ENCODE measurements at places on chromosomes 3 and 15.

- DNase-seq = no peak
Observed at GRCh38 chr3:99877031-99877579, 59.4 kb downstream of the CMSS1 start.

DNA sequence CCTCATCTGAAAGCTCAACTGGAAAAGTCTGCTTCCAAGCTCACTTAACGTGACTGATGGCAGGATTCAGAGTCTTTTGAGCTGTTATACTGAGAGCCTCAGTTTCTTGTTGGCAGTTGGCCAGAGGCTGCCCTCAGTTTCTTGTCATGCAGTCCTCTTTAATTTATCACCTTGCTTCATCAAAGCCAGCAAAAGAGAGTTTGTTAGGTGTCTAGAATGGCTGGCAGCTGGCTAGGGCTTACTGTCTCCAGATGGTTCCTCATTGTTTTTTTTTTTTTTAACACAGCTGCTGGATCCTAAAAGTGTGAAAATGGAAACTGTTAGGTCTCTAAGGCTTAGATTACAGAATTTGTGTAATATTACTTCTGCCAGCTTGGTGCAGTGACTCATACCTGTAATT, 310.6 kb downstream of the PDCD6IP start:
- no peak for DNase-seq

DNA sequence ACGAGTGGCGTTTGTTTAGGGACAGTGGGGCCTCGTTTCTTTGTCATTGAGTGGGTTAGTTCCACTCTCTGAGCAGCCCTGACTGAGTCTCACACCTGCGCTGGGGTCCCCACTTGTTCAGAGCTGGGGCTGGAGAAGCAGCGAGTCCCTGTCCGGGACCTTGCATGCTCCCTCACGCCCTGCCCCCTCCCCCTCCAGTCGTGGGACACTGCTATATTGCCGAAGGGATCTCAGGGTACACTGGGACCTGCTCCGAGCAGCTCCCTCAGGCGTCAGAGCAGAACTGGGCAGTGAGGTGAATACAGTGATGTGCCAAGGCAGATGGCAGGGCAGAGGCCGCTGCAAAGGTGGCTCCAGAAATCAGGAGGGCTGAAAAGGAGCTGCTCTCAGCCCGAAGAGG, 59.9 kb upstream of the KLF13 start:
- DNase-seq = no peak

DNA sequence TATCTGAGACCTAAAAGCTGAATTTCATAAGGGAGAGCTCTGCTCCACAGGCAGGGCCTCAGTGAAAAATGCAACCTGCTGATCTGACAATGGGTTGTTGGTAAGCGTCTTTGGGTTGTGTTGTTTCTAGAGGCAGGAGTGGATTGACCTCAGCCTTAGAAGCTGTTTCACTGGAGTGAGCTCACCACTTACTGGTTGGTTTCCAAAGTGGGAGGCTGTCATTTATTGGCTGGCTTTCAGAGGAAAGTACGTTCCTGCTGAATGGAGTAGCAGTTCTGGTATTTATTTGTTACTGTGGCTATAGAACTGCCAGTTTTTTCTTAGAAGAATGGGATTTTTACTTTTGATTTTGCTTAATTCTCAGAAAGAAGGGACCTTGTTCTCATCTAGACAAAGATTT, 29.3 kb upstream of the COL6A5 start:
- no peak for DNase-seq

- DNase-seq = no peak
Observed at GRCh38 chr3:174857301-174857700, 1.8 kb upstream of the NAALADL2 start.

- DNase-seq = no peak
Observed at GRCh38 chr3:149152420-149152819, 23.0 kb downstream of the HPS3 start.

DNA sequence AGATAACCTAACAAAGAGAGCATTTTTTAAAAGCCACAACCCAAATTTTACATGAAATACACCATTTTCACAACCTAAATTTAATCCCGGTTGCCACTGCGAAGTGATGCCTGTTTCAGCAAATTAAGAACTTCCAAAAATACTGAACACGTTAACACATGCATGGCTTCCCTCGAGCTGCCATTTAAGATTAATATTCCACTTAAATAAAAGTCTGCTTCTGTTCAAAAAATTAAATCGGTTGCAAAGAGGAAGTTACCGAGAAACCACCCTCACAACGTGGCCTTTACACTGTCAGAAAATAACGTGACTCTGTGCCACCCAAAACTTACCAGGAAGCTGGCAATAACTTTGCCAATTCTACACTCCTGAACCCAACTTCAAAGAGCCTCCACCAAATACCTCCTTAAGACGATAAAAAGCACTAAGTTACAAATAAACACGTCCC, 1.2 kb downstream of the TBL1XR1 start:
- DNase-seq = peak; percentile 41
